ENCODE measurements at places on chromosomes 16 and 17.
A peak's percentile ranks its signal among the peaks of the same experiment; 100 is the strongest.

GRCh38 chr16:9068886-9069285, 22.6 kb upstream of the HAPSTR1 start:
- no peak overlapping the region for H3K4me3 ChIP-seq
- no peak for DNase-seq
- H3K27ac ChIP-seq, result peak overlapping the region; percentile 24

GRCh38 chr16:73813527-73813926, 483.1 kb upstream of the PSMD7 start:
- H3K27me3 ChIP-seq, result no peaks in the 10 kb centered on the region
- no peaks in the 10 kb centered on the region for H3K4me1 ChIP-seq
- no peaks in the 10 kb centered on the region for H3K36me3 ChIP-seq
- no peak overlapping the region for H3K4me3 ChIP-seq

GRCh38 chr17:7429722-7430121, 1.1 kb downstream of the SPEM3 start:
- H3K4me3 ChIP-seq, result no peak overlapping the region
- no peak overlapping the region for H3K27ac ChIP-seq
- no peaks in the 10 kb centered on the region for H3K4me1 ChIP-seq
- no peak for DNase-seq
- H3K27me3 ChIP-seq, result no peaks in the 10 kb centered on the region

DNA sequence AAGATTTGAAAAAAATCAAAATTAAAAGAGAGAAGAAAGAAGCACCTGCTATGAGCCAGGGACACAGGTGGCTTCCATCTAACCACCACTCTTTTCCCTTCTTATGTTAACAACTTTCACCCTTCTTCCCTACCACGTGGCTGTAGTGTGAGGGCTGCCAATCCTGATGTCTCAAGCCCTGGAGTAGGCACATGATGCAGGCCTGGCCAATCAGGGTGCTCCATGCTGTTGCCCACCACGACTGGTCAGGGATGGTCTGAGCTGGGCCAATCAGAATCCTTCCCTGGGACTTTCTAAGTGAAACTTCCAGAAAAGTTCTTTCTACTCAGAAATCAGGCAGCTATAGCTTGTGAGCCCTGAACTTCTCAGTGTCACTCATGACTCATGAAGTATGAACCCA, 140.7 kb downstream of the SDK2 start:
- H3K36me3 ChIP-seq, result no peaks in the 10 kb centered on the region
- H3K4me1 ChIP-seq, result no peaks in the 10 kb centered on the region
- no peak overlapping the region for H3K4me3 ChIP-seq
- DNase-seq, result no peak

DNA sequence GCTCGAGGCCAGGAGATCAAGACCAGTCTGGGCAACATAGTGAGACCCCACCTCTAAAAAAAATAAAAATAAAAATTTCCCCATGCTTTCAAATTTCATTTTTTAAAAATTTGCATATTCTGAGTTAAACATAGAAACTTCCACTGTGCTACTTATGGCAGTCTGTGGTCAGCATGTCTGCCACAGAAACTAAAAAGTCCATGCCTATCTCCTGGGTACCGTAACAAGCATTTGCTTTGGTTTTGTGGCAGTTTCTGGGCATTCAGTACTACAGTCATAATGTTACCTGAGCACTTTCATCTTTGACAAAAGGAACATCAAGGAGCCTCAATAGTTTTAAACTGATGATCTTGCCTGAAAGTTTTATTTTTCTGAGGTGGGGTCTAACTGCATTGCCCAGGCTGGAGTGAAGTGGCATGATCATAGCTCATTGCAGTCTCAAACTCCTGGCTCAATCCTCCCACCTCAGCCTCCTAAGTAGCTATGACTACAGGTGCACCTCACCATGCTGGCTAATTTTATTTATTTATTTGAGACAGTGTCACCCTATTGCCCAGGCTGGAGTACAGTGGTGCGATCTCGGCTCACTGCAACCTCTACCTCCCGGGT, 13.2 kb upstream of the ITGA2B start:
- H3K27ac ChIP-seq, result no peak overlapping the region
- no peak for DNase-seq
- no peak overlapping the region for H3K4me3 ChIP-seq
- H3K27me3 ChIP-seq, result no peaks in the 10 kb centered on the region
- peaks cover 12% of the 10 kb centered on the region for H3K4me1 ChIP-seq

- H3K4me3 ChIP-seq, result no peak overlapping the region
- peaks cover 75% of the 10 kb centered on the region for H3K27me3 ChIP-seq
- no peak overlapping the region for H3K27ac ChIP-seq
- DNase-seq, result no peak
- H3K4me1 ChIP-seq, result peaks cover 22% of the 10 kb centered on the region
Observed at GRCh38 chr17:77593081-77593480, 365.4 kb upstream of the TNRC6C start.

DNA sequence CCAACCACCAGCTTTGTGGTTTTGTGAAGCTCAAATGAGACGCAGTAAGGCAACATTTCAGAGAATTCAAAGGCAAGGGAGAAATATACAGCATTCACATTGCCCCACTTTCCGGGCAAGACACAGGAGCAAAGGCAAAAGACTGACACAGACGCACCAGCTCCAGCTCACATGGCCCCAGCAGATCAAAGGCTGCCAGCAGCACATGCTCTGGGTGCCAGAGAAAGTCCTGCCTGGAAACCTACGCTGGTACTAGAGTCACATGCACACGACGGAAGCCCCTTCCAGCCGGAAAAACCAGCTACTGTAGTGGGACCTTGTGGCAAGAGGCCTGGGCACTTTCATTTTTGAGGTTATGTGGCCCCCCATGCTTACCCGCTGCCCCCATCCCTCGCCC, 50.1 kb downstream of the GTF3C1 start:
- H3K27me3 ChIP-seq, result no peaks in the 10 kb centered on the region
- peaks cover 33% of the 10 kb centered on the region for H3K36me3 ChIP-seq
- H3K4me1 ChIP-seq, result no peaks in the 10 kb centered on the region
- no peak for DNase-seq
- H3K27ac ChIP-seq, result no peak overlapping the region

GRCh38 chr16:55915096-55915827, 40.1 kb upstream of the CES5A start:
- H3K27ac ChIP-seq, result no peak overlapping the region
- no peaks in the 10 kb centered on the region for H3K4me1 ChIP-seq
- no peaks in the 10 kb centered on the region for H3K36me3 ChIP-seq
- DNase-seq, result no peak
- H3K27me3 ChIP-seq, result peaks cover 3% of the 10 kb centered on the region
- H3K4me3 ChIP-seq, result no peak overlapping the region

DNA sequence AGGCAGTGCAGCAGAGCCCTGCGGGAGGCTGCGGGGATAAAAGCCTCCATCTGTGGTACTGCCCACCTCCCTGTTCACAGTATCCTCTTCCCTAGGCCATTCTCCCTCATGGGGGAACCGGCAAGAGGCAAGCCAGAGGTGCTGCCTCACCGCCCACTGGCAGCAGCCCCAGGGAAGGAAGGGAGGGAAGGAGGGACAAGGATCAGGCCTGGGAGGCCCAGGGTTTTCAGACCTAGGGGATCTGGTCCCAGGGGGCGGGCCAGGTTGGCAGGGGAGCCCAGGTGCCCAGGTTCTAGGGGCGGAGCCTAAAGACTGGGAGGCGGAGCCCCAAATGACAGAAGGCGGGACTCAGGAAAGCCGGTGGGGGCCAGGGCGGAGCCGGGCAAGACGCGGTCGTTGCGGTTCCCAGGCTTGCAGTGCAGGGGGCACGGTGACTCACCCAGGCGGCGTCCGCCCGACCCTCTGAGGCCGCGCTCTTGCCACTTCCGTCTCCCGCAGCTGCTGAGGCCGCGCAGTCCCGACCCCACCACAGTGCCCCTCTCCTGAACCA, 3.0 kb upstream of the MTMR4 start:
- peaks cover 53% of the 10 kb centered on the region for H3K4me1 ChIP-seq
- DNase-seq, result no peak

GRCh38 chr16:74448990-74449389, 27.7 kb upstream of the CLEC18B start:
- H3K36me3 ChIP-seq, result peaks cover 26% of the 10 kb centered on the region
- H3K27ac ChIP-seq, result no peak overlapping the region

GRCh38 chr17:1907216-1907631, 77.4 kb downstream of the RPA1 start:
- no peak overlapping the region for H3K27ac ChIP-seq
- no peak overlapping the region for H3K4me3 ChIP-seq
- peaks cover 7% of the 10 kb centered on the region for H3K4me1 ChIP-seq

- DNase-seq, result no peak
- no peaks in the 10 kb centered on the region for H3K27me3 ChIP-seq
- H3K36me3 ChIP-seq, result no peaks in the 10 kb centered on the region
Observed at GRCh38 chr16:10631886-10632285, 51.5 kb upstream of the EMP2 start.

DNA sequence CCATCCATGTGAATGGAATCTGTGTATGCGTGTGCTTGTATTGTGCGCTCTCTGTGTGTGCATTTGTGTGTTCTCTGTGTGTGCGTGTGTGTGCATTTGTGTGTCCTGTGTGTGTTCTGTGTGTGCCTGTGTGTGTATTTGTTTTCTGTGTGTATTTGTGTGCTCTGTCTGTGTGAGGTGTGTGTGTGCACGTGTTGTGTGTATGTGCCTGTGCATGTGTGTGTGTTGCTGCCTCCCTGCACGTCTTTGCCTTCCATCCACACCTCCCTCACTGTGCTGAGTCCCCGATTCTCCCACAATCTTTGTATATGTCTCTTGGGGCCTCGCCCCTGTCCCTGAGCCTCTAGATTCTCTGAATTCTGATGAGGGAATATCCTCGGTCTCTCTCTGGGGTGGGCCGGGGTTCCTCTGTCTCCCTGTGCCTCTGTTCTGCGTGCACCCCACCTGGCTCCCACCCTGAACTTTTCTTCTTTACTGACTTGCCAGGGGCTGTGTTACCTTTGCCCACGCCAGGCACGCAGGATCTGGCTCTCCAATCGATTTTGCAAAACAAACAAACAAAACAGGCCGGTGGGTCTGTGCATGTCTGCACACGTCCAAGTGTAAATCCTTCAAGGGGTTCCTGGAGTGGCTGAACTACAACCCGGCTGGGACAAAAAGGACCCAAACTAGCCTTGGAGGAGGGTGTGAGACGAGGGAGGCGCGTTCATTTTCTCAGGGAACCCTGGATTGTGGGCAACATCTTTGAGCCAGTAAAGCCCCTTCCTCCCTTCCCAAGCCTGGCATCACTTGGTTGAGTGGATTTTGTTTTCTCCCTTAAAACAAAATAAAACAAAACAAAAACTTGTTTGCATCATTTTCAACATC, 8.1 kb upstream of the FOXF1 start:
- DNase-seq, result no peak
- H3K36me3 ChIP-seq, result peaks cover 1% of the 10 kb centered on the region
- H3K27me3 ChIP-seq, result peaks cover 85% of the 10 kb centered on the region
- peaks cover 5% of the 10 kb centered on the region for H3K4me1 ChIP-seq

GRCh38 chr16:3089717-3090592, 9.1 kb downstream of the ZSCAN10 start:
- H3K4me1 ChIP-seq, result peaks cover 38% of the 10 kb centered on the region
- no peak overlapping the region for H3K27ac ChIP-seq
- no peaks in the 10 kb centered on the region for H3K27me3 ChIP-seq
- DNase-seq, result no peak

All from activated CD8-positive, alpha-beta memory T cell treated with anti-CD3 and anti-CD28 coated beads, Interleukin-2, amount 10 ng/mL, durations not matched to agents 7 days and 5 days (primary cell).